ENCODE measurements at places on chromosomes 2 and 18. TPM values are rescaled to one million over a fixed set of nuclear protein-coding genes. Genes with fewer than 3 reads are reported as not detected.

- H3K27ac ChIP-seq, result no peak overlapping the region
- no peaks in the 10 kb centered on the region for H3K27me3 ChIP-seq
- H3K36me3 ChIP-seq, result no peaks in the 10 kb centered on the region
- no peak for DNase-seq
- no peak overlapping the region for H3K4me3 ChIP-seq
Measured at GRCh38 chr2:197871780-197872456, 67.5 kb downstream of the PLCL1 start.

- no peak overlapping the region for H3K4me3 ChIP-seq
- DNase-seq, result no peak
- H3K27me3 ChIP-seq, result no peaks in the 10 kb centered on the region
- H3K4me1 ChIP-seq, result no peaks in the 10 kb centered on the region
- no peak overlapping the region for H3K27ac ChIP-seq
Measured at GRCh38 chr2:119142824-119143223, 15.7 kb downstream of the C1QL2 start.

DNA sequence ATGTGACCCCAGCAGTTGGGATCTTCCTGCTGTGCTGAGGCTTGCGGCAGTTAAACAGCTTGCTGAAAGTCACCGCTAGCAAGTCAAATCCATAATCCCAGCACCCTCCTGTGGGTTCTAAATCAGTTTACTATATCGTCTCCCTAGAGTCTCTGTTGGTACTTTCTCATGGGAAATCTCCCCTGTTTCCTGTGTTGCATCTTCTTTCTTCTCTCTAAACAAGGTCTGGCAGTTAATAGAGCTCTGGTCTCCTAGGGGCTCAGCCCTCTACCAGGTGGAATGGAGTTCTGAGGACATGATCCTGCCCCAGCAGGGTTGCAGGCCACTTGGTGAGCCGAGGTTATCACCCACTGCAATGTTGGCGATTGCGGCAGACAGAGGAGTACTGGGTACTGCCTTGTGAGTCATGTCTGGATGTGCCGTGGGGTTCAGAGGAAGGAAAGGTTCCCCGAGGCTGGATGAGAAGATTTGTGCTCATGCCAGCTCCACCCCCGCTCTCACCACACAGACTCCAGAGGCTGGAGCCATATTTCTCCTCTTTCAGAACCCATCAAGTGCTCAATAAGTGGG, 59.4 kb upstream of the SIX2 start:
- no peaks in the 10 kb centered on the region for H3K36me3 ChIP-seq
- no peak for DNase-seq
- peaks cover 19% of the 10 kb centered on the region for H3K27me3 ChIP-seq

GRCh38 chr18:62877411-62878221, 162.3 kb downstream of the PHLPP1 start:
- H3K27me3 ChIP-seq, result no peaks in the 10 kb centered on the region
- no peak overlapping the region for H3K27ac ChIP-seq
- H3K4me3 ChIP-seq, result no peak overlapping the region
- H3K4me1 ChIP-seq, result peaks cover 11% of the 10 kb centered on the region
- no peaks in the 10 kb centered on the region for H3K36me3 ChIP-seq

DNA sequence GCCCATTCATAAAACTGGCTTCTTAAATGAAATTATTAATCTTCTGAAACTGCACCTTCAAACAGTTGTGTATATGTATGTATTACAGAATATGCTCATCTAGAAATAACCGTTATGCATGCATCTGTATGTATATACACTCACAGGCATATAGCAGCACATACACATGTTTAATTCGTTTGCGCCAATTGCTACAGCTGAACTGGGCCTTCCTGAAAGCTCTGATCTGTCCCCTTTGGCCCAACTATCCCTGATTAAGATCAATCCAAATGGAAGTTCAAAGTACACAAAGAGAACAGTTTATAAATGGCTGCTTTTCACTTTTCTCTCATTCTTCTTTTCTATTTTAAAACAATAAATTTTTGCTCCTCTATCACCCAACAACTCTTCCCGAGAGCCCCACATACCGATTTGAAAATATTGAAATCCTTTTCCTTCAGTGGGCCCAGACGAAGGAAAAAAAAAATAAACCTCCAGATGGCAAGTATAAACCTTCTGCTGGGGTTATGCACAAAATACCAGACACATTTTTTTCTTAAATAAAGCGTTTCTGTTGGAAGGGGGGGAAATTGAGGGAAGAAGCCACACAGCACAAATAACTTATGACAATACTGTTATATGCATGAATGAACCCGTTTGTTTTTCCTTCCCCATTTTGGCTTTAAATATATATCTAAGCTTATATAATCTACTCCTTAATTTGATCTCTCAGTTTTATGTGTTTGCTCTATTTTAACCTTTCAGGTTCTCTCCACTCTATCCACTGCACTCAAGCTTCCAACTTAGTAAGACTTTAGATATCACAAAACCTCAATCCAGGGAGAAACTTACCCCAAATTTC, 267.3 kb downstream of the TCF4 start:
- H3K27me3 ChIP-seq, result no peaks in the 10 kb centered on the region
- peaks cover 4% of the 10 kb centered on the region for H3K4me1 ChIP-seq
- H3K36me3 ChIP-seq, result no peaks in the 10 kb centered on the region

DNA sequence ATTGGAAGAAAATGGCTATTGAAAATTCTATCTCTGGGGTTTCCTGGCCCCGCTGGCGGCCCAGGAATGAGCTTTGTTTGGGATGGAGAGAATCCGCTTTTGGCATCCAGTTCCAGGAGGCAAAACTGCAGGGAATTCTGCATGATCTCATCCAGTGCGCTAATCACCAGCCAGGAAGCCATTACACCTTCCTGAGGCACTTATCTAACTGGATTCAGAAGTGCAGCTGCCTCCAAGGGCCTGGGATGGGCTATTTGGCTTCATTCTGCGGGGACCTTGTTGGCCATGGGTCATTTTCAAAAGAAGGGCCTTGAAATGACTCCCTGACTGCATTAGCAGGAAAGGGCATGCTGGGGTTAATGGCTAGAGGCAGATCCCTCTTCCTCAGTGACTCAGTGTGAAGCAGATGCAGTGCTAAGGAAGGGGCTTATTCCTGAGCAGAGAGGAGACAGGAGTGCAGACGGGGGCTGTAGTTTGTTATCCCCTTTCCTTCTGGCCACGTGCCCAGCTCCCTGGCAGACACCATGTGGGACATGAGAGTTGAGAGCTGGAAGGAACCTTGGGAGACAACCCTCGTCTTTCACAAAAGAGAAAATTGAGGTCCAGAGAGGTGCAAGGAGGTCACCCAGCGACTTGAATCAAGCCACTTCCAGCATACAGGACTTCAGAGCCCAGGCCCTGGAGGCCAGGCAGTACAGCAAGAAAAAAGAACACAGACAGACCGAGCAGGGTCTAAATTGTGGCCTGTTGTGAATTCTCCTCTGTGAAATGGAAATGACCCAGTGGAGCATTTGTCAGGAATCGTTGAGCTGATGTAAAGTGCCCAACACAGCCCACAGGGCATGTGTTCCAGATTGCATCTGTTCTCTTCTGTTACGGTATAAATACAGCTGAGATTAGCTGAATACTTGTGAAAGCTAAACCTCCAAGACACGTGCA, 161.8 kb downstream of the PRKCE start:
- H3K27ac ChIP-seq, result no peak overlapping the region
- peak; percentile 30 for DNase-seq
- H3K36me3 ChIP-seq, result no peaks in the 10 kb centered on the region
- H3K27me3 ChIP-seq, result no peaks in the 10 kb centered on the region
- peaks cover 8% of the 10 kb centered on the region for H3K4me1 ChIP-seq

DNA sequence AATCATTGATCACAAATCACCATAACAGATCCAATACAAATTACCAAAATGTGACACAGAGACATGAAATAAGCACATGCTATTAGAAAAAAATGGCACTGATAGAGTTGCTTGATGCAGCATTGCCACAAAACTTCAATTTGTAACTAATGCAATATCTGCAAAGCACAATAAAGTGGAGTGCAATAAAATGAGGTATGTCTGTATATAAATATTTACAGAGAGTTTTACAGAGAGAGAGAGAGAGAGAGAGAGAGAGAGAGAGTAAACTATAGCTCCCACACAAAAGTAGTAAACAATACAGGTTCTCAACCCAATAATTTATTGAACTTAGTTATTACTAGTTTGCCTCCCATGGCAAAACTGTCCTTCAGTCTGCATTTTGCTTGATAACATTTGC, 1807.0 kb downstream of the SUCLG1 start:
- H3K4me3 ChIP-seq, result no peak overlapping the region
- no peaks in the 10 kb centered on the region for H3K27me3 ChIP-seq
- H3K36me3 ChIP-seq, result no peaks in the 10 kb centered on the region
- H3K27ac ChIP-seq, result no peak overlapping the region
- DNase-seq, result no peak

DNA sequence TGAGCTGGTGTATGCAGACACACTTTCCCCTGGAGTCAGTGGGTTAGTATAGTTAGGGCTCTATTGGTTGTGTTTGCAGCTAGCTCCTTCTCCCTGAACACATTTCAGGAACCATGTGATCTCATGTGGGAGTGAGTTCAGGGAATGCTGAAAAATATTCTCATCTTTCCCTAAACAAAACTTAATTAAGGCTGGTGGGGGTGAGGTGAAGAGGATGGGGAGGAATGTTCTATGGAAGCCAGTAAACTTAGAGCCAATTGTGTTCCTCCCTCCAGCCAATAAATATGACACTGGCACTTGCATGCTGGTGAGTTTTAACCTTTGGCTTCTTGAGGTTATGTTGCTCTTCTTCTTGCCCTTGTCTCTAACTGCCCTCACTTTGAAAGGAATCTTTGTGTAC, 952 bp downstream of the MGAT5 start:
- no peak overlapping the region for H3K27ac ChIP-seq
- H3K4me3 ChIP-seq, result no peak overlapping the region
- H3K27me3 ChIP-seq, result no peaks in the 10 kb centered on the region
- no peak for DNase-seq

DNA sequence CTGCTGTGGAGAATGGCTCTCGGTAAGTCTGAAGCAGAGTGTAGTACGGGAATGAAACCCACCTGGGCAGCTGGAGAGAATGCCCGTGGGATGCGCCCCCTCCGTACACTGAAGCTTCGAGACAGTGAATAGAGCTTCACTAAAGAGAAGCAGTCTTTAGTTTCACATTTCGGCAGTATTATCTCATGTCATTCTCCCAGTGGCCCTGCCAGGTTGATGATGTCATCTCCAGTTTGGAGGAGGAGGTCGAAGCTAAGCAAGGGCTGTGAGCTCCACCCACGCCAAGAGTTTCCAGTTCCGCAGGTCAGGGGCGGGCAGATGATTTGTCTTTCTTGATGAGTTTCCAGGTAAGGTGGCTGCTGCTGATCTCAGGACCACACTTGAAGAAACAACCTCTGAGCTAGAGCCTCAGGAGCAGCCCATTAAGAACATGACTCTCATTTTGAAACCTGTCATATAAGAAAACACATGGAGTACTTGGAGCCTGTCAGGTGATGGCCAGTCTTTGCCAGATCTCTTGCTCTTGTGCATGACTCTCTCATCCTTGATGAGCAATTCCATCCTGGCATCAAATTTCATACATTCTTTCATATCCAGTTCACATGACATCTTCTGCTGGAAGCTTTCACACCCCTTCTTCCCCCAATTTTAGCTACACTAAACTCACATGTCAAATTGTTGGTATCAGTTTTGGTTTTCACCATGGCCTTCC, 475.0 kb downstream of the RNF144A start:
- H3K36me3 ChIP-seq, result no peaks in the 10 kb centered on the region
- H3K4me3 ChIP-seq, result no peak overlapping the region
- H3K27me3 ChIP-seq, result no peaks in the 10 kb centered on the region
- no peaks in the 10 kb centered on the region for H3K4me1 ChIP-seq
- no peak overlapping the region for H3K27ac ChIP-seq
- no peak for DNase-seq

GRCh38 chr2:151085181-151085611, 176.5 kb downstream of the RBM43 start:
- H3K27me3 ChIP-seq, result no peaks in the 10 kb centered on the region
- no peaks in the 10 kb centered on the region for H3K4me1 ChIP-seq
- no peaks in the 10 kb centered on the region for H3K36me3 ChIP-seq
- no peak overlapping the region for H3K27ac ChIP-seq

Gene LIMS3
- total RNA-seq, result not detected

Gene RAB6C
- total RNA-seq, result not detected

Gene CFAP65
- total RNA-seq, result not detected

Gene TBC1D8
- total RNA-seq, result 3.8 TPM

Gene SERPINB2
- 3.9 TPM for total RNA-seq

Measured in fibroblast of lung (primary cell).